ENCODE measurements at places on chromosomes 2 and 18.

DNA sequence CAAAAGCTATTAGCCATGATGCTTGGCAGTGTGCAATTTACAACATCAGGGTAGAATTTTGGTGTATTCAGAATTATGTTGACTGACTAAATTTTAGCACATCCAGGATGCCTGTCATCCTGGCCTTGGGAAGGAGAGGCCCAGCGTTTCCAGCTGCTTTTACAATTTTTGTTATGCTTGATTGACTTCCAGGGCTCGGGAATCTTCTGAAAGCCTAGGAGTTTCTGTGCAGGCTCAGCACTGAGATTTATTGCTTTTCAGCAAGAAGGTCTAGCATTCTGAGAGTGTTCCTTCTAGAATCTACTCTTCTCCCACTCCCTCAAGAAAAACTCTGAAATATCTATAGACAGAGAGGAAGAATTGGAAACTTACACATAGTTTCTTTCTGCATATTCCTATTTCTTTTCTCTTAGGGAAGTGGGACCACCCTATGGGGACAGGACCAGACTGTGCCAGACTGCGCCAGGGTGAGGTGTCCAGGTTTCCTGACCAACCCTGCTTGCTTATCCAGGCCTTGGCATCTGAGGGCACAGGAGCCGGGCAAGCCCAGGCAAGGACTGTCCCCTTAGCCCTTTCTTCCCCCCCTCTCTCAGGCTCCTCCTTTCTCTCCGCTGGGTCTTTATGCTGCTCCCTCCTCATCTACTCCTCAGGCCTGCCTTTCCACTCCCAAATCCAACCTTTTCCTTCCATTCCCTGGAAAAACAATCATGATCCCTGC lies 26.9 kb downstream of the MAIP1 start:
- DNase-seq: no peak

GRCh38 chr2:204114295-204115136 lies 178.0 kb downstream of the ICOS start:
- no peak for DNase-seq

DNA sequence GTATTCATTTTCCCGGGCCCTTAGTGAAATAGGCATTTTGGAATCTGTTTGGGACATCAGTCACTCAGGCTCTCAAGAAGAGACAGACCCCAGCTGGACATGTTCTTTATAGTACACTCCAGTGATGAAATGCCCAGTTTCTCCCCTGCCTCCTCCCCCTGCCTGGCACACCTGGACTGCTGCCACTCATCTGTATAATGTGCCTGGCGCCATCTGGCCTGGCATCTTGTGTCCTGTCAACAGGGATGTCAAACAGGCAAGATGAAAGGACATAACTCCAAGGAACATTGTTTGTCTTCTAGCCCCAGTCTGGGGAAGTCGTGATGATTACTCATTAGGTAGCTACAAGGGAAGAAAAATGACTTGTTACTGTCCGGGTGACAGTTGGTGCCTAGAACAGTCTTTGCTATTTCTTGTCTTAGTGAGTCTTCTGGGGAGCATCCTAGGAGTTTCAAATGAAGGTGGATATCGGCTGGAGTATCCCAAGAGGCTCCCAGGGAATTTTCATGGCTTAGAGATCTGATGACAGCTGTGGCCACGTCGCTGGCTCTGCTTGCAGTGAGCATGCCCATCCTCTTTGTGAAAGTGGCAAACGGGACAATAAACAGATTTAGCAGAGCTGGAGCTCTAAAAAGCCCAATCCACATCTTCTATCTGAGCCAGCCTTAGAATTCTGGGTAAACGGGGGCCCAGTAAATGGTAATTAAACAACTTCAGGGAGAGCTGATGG lies 153.6 kb downstream of the ALK start:
- DNase-seq: no peak

GRCh38 chr18:2994603-2995432 lies 18.1 kb downstream of the LPIN2 start:
- DNase-seq: peak; percentile 82

DNA sequence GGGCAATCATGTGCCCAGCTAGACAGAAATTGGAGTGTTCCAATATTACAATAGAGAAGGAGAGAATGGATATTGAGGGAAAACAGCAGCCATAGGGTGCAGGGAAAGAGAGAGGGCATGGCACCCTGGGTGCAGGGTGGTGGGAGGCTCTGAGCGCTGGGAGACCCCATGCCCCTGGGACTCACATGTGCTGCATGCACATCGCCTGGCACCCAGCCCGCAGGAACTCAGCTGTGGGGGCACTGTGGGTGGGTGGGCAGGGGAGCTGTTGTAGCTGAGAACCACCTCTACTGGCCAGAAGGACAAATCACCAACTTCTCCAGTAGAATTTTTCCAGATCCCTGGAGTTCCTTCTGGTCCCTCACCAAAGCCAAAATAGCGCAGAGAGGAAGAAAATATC lies 7.2 kb upstream of the NEURL3 start:
- DNase-seq: peak; percentile 1

GRCh38 chr18:7896805-7897518 lies 329.8 kb downstream of the PTPRM start:
- DNase-seq: no peak

DNA sequence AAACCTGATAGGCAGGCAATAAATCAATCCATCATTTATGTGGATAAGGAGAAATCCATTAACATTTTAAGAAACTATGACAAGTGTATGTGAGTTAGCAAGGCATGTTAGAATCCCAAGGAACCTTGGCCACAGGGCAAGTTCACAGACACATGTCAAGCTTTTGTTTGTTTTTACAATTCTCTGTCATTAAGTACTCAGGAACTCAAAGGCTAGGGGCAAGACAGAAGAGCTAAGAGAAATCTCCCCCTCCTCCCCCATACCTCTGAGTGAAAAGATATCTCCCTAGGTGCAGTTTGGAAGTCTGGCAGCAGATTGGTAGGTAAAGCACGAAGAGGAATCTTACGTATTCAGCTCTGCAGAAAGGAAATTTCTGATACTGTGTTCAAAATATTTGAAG lies 348.1 kb downstream of the IRS1 start:
- no peak for DNase-seq

GRCh38 chr2:7510353-7510752 lies 593.1 kb downstream of the RNF144A start:
- no peak for DNase-seq

- DNase-seq: peak; percentile 73
Observed at GRCh38 chr2:218284106-218284811, 8.0 kb downstream of the TMBIM1 start.

DNA sequence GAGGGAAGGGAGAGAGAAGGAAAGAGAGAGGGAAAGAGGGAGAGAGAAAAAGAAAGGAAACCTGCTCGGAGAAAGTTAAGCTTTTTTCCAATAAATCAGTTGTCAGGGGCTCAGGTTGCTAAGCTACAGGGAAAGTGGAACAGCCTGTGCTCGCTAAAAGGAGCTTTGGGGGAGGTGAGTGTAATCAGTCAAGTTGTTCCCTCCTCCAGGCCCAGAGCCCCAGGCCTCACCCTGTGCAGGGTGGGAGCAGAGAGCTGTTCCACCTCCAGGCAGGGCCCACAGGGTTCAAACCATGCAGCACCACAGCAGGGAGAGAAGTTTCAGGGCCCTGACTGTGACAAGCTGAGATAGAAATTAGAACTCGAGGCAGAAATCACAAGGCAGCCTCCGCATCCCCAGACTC lies 56.4 kb upstream of the PPP1CB start:
- DNase-seq: no peak

DNA sequence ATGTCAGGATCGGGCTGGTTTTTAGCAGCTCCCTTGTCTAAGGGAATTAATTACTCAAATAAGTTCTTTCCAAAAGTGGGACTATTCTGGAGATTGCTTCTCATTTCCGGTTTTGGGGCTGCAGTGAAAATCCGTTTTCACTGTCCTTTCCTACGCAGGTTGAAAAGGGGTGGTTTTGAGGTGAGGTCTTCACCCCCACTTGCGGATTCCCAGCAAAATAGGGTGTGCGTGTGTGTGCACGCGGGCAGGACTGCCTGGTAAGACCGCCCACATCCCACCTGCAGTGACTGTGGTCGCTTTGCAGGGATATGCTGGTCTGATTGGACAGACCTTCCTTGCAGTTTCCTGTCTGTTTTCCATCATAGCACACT lies 472 bp upstream of the PLEKHM3 start:
- DNase-seq: peak; percentile 72

DNA sequence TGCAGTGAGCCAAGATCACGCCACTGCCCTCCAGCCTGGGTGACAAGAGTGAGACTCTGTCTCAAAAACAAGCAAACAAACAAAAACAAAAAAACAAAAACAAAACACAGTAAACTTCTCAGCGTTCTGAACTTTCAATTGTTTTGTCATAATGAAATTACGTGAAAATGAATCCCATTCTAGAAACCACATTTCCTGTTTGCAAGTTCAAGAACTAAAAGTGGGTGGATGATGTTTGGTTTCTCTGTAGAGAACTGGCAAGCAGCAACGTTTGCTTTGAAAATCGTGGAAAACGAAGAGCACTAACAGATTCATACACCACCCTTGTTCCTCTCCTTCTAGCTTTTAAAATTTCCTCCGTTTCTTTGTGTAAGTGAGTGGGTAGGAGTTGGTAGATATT lies 226.1 kb upstream of the LYPD1 start:
- DNase-seq: no peak

DNA sequence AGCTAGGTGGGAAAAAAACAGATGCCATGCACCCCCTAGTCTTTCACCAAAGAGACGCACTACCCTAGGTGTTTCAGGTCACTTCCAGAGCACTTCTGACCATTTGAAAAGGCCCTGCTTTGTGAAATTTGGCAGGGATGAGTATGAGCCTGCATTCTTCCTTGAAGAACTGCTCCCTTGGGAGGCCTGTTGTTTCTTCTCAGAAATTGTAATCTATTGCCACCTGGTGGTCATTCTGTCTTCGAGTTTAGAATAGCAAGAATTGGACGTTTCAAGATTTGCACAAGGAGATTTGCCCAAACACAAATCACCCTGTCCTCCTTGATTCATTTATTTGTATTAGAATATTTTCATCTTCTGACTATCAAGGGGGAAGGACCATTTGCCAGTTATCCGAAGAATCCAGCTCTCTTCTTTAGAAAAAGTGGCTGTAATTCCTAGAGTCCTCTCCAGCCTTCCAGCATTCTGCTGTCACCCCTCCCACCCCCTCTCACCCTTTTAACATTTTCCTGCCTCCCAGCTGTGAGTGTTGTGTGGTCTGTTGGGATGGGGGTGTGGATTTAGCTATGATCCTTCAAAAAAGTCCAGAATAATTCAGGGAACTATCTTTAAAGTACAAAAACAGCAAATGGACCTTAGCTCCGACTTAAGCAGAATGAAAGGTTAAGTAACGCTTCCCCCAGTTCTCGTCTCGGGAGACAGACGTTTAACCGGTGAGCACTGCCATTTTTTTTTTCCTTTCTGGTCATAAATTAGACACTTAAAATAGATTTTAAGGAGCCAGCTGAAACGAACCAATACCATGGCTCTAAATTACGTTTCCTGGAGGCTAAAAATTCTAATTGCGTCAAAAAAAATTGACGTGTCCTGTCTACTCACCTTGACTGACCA lies 3.7 kb upstream of the GAD1 start:
- DNase-seq: peak; percentile 33

GRCh38 chr2:200703127-200703925 lies 108.4 kb upstream of the BZW1 start:
- peak; percentile 48 for DNase-seq

DNA sequence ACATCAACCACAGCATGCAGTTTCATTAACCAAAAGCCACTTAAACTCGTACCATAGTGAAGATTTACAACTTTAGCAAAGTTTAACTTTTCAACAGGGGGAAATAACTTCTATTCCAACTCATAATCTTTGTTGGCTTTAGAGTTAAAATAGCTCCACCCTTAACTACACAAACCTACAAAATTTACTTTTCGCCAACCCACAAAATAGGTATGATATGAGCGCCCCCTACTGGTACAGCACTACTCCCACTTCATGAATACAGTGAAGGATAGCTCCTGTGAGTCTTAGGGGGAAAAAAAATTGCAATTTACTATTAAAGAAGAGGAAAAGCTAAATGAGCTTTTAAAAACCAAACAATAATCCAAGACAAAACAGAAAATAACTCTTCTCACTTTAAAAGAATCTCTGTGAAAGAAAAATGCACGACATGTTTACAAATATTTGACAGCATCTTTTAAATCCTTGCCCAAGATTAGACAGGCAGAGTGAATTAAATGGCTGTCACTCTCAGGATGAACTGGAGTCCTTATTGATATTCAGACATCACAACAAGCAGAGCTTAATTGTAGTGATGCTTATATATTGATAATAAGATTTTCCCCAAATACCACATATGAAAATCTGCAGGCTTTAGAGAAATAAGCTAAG lies 32.2 kb downstream of the TMEFF2 start:
- DNase-seq: peak; percentile 60

- no peak for DNase-seq
Observed at GRCh38 chr2:70425682-70426301, 123.9 kb upstream of the FAM136A start.

DNA sequence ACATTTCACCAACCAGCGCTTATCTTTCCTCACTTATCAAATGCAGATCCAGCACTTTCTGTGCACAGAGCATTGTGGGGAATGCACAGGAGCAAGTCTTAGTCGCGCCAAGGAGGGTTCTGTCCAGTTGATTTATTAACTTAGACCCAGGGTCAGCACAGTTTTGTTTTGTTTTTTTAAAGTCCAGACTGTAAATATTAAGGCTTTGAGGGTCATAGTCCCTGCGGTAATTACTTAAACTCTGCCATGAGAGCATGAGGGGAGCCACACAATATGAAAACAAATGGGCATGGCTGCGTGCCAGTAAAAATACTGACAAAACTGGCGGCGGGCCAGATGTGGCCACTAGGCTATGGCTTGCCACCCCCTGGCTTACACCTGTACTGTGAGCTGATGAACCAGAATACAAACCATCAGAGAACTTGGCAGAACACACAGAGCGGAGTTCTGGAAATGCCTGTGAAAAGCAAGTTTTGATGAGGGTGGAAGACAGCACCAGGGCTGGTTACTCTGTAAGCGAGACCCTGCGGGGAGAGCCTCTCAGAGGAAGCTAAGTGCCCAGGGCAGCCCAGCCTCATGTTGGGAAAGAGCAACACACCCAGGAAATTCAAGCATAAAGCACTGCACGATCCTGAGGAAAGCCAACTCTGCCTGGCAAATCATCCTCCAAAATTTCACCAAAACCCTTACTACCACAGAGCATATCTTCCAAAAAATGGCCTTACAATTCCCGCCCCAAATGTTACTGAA lies 43.6 kb downstream of the L3MBTL4 start:
- no peak for DNase-seq

DNA sequence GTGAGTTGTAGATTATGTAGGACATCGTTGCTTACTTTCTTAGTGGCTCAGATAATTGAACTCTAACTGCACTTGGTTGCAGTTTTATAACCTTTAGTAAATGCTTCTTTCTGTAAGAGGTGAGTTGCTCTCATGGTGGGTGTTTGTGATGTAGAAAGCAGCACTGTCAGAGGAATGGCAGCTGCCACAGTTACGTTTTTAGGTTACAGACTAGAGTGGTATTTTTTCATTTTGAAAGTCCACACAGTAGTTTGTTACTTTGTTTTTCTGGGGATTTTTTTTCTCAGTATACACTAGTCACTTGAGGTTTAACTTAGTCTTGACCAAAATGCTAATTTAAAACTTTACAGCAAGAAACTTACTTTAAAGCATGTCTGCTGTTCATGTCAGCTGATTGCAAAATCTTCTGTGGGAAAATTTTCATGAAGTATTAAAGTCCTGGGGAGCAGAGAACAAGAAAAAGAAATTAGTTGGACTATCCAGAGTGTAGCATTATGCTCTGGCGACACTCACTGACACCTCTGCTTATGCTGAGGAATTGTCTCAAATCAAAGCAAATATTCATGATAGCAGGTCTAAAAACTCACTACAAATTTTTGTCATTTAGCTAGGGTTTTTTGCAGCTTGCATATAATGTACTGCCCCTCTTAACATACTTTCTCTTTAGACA lies 14.8 kb downstream of the AFTPH start:
- no peak for DNase-seq

Measured in activated T-cell treated with anti-CD3 and anti-CD28 coated beads, Interleukin-2, amount 50 U/mL, for 48 hours (primary cell).